ENCODE measurements at places on chromosomes 1 and 21.

GRCh38 chr1:148160343-148161052 lies 8.4 kb upstream of the NBPF11 start:
- no peak for DNase-seq

DNA sequence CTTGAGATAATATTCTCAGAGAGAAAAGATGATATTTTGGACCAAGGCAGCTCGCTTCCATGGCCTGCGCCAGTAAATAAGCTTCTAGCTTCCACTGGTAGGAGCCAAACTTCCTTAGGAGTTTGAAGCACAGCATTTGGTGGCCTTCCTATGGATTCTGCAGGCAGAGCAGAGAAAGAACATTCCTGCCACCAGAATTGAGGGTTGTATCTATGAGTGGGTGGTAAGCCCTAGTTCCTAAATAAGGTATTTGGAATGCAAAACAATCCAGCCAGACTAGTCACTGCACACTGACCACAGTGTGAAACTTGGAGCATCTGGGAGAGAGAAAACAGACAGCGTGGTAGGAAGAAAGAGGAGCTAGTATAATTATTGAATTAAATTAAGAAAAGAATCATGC lies 54.1 kb upstream of the BCAR3 start:
- no peak for DNase-seq

GRCh38 chr1:61293986-61294504 lies 211.7 kb downstream of the NFIA start:
- no peak for DNase-seq

GRCh38 chr21:38240129-38240528 lies 16.7 kb upstream of the KCNJ15 start:
- no peak for DNase-seq

DNA sequence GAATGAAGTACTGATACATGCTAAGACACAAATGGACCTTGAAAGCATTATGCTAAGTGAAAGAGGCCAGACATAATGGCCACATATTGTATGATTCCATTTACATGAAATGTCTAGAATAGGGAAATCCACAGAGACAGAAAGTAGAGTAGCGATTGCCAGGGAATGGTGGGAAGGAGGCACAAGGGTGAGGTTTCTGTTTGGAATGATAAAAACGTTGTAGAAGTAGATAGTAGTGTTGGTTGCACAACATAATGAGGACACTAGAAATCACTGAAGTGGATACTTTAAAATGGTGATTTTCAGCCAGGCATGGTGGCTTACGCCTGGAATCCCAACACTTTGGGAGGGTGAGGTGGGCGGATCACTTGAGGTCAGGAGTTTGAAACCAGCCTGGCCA lies 97.6 kb upstream of the VANGL1 start:
- no peak for DNase-seq

Measured in SK-N-SH (cell line).